T-helper 2 cell (primary cell): ENCODE measurements at places on chromosomes 1 and 21.

DNA sequence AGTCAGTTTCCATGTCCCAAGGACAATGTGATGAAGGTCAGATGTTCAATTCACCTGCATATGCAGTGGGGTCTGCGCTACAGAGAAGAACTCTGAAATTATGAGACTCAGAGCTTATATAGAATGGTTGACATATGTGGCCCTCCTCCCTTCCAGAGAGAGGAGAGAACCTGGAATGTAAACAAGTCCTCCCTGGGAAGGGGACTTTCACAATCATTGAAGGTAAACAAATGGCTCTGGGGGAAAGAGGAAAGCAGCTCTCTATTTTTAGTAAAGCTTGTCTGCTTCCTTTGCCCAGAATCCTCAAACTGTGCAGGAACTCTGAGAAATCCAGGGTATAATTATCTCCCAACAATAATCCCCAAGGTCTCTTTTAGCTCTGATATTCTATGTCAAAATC lies 9.8 kb downstream of the OVGP1 start:
- DNase-seq, result no peak

- DNase-seq, result no peak
Measured at GRCh38 chr1:68113966-68114365, 63.5 kb upstream of the DIRAS3 start.

DNA sequence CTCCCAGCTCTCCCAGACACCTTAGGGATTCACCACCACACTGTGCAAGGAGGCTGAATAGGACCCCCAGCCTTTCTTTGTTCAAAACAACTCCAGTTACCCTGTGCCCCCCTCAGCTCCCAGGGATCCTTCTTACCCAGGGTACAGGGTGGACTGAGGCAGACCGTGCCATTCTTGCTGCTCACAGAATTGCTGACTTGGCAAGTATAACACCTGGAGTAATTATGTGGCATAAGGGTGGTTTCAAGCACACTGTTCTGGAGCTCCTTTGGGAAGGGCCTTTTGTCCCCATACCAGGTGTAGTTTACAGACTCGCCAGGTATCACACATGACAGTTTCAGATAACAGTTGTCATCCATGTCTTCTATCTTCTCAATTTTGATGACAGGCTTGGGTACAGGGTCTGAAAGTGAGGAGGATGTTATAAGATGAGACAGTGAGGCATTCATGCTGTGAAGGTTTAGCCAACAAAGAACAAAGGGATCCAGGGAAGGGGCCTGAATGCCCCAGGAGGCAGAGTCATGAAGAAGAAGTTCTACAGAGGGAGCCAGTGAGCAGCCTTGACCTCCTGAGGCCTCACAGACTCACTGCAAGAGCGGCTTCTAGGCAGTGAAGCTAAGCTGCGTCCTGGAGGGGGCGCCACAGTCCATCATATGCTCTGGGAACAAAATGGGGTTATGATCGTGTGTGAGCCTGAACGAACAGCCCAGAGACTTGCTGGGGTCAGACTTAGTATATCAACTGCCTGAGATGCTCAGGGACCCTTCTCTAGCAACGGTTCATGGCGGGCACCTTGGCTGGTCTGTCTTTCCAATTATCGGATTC lies 30.3 kb downstream of the CD48 start:
- DNase-seq, result peak; percentile 79

GRCh38 chr21:15204970-15205286 lies 140.1 kb upstream of the NRIP1 start:
- DNase-seq, result no peak

DNA sequence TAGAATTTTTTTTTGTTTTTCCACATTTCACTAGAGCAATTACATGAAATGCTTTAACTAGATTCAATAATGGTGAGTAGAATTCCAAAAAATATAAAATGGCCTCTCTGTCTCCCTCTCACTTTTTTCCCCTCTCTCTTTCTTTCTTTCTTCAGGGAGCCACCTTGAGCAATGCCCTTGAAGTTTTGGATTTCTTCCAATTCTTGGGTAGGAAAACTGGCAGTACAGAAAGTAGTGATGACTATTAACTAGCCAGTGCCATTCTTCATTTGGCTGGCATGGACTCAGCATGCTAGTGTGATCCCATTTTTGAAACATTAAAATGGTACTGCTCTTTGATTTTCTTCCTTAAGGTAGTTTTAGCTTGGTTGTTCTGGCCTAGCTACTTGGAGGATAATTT lies 4.5 kb upstream of the FNBP1L start:
- no peak for DNase-seq

- DNase-seq, result peak; percentile 82
Measured at GRCh38 chr21:38355992-38356781, 99.4 kb downstream of the KCNJ15 start.

- DNase-seq, result peak; percentile 85
Measured at GRCh38 chr1:234725177-234726132, 115.5 kb upstream of the IRF2BP2 start.

DNA sequence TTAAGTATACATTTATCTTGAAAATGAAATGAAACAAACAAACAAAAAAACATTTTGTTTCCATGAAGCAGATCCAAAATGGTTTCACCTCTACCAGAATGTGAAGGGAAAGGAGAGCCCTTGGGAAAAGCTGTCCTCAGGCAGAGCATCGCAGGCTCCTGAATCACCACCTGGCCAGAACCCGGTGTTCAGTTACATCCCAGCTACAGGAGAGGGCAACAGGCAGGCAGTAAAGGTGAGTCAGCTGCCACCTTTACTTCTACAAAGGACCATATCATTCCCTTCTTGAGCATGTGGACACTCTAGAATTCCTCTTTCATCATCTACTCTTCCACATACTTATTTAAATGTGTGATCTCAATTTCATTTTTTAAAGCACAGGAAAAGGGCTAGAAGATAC lies 151.2 kb downstream of the PIGK start:
- DNase-seq, result no peak

GRCh38 chr1:77014073-77014788 lies 147.0 kb downstream of the ST6GALNAC5 start:
- peak; percentile 3 for DNase-seq

GRCh38 chr1:106536741-106537140 lies 519.7 kb upstream of the PRMT6 start:
- no peak for DNase-seq

DNA sequence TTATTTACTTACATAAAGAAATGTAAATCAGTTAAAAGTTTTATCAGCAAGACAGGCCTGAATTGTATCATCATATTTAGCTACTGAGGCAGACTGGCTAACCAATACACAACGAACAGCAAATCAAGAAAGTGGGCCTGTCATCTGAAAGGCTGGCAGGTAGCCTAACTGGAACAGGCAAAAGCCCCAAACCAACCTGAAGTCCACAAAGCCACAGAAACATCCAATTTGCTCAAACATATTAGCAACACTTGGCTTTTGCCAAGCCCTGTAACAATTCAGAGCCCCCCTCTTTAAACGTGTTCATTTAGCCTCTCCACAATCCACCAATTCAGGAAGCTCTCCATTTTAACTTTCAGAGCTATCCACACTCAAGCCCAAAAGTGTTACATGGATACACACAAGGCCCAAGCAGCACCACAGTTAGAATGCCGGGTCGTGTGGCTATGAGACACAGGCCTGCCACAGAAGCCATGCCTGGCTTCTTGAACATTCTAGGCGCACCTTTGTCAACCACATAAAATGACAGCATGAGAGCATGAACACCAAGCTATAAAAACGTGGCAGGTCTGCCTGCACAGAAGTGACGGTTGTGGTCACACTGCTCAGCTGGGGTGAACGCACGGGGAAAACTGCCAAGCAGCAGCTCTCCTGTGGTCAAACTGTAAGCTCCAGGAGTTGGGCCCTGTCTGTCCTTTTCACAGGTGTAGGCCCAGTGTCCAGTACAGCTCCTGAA lies 49.3 kb downstream of the CD34 start:
- DNase-seq, result peak; percentile 83

- DNase-seq, result no peak
Measured at GRCh38 chr1:63704443-63704842, 69.4 kb upstream of the ROR1 start.

GRCh38 chr21:45499970-45500577 lies 42.2 kb downstream of the SLC19A1 start:
- DNase-seq, result no peak

DNA sequence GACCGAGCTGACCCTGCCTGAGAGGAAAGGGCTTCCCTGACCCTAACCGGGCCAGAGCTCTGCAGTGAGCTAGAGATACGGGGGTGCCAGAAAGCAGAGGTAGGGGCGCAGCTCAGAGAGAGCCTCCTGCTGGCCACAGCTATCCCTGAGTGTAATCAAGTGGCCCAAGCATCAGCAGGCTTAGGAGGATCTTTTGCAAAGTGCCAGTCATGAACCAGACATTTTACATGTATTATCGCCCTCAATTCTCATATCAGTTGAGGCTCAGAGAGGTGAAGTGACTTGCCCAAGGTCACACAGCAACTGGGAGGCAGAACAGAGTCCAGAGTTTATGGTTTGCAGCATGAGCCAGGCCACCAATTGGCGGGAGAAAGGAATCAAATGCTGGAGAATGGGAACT lies 7.0 kb upstream of the ID3 start:
- no peak for DNase-seq

DNA sequence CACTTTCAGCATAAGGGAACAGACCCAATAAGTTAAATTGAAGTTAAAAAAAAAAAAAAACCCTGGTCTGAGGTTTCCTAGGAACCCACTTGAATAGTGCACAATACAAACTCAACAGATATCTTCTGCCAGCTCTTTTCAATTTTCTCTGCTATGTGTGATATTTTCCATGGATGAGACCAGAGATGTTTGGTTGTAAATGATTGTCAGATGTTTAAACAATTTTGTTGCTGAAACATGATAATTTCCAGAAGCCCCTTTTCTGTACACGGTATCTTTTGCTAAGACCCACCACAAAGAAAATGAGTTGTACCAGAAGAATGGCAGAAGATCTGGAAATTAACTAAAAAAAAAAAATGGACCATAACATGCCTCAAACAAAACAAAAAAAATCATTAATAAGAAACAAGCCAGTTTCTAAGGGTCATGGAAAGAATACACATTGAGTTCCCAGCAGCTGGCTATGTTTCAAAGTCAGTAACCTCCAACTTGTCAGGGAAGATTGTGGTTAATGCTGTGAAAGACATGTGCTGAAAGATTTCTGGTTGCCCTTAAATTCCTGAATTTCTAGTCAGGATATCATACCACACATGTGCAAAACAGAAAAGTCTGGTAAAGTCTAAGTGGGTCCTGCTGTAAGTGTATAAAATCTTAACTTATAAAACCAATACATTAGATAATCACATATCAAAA lies 35.6 kb upstream of the MGST3 start:
- no peak for DNase-seq

- DNase-seq, result no peak
Measured at GRCh38 chr1:182338806-182339370, 52.7 kb downstream of the GLUL start.

DNA sequence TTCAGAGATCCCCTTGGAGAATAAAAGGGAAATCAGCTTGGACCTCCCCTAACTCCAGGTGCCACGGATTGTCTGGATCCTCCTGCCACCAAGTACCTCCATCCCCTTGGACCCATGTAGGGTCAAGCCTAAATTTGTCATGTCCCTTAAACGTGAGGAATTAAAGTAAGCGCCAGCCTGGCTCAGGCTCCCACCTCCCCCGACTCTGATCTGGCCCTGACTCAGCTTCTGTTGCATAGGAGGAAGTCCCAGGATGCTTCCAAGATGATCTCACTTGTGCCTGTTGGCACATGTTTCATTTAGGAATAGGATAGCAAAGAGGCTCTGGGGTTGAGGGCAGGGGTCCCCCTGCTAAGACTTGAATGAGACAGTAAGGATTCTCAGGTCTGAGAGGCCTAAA lies 231.9 kb upstream of the JUN start:
- DNase-seq, result no peak

GRCh38 chr1:21149855-21150432 lies 26.8 kb downstream of the EIF4G3 start:
- DNase-seq, result no peak

GRCh38 chr1:145720556-145720877 lies 1.2 kb downstream of the CD160 start:
- DNase-seq, result no peak

DNA sequence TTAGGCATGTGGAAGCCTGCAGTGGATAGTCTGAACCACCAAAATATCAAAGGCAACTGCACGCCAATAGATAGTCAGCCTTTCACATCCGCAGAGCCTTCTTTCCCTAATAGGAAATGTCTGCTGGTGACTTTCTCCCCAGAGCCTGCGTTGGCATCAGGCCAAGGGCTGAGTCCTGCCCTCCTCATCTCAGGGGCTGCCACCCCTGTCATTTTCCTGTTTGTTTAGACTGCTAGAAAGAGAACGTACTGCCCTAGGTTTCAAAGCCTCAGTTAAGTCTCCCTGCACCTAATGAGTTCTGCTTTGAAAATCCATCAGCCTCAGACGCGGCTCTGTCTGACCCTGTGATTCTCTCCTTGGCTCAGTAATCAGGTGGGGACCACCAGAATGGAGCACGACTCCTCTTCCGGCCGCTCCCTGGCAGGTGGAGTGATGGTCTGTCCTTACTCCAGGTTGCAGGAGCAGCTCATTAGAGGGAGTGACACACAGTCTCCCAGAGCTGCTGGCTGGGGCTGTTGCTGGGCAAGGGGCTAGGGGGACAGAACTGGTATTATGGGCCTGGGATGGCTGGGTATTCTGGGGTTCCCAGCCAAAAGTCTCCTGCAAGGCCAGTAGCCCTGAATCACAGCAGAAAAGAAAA lies 27.3 kb downstream of the STUM start:
- DNase-seq, result no peak

DNA sequence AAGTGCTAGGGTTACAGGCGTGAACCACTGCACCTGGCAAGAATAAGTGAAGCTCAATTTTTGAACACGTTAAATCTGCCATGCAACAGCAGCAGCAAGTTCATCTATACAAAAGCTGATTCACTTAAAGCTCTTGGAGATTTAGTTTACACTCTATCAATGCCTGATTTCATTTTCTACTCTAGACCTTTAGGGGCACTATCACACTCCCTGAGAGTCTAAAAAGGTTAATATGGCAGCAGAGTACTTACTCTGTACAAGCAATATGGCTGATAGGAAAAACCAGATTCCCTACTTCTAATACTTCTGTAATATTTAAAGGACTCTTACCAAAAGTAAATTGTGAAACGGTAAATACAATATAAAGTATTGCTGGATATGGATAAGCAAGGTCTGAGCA lies 4.8 kb downstream of the RBM34 start:
- no peak for DNase-seq

- peak; percentile 19 for DNase-seq
Measured at GRCh38 chr1:199226163-199226562, 587.3 kb downstream of the PTPRC start.
